Sigmoid colon (tissue), 7 donors: ENCODE measurements at places on chromosomes 4 and X. TPM values are rescaled to one million over a fixed set of nuclear protein-coding genes. Genes with fewer than 3 reads are reported as not detected.

The GK2 gene
- not detected for total RNA-seq

- DNase-seq = peak; percentile 54
Measured at GRCh38 chrX:1442016-1442665, 10.6 kb downstream of the ASMTL start.

- DNase-seq = no peak
Measured at GRCh38 chrX:13059637-13060499, 15.4 kb upstream of the FAM9C start.

The GNRHR gene
- total RNA-seq = not detected

The CFP gene
- 10.0 TPM for total RNA-seq

The NALF2 gene
- 0.28 TPM for total RNA-seq

GRCh38 chr4:71259280-71259679, 79.5 kb upstream of the SLC4A4 start:
- DNase-seq = no peak

The NEIL3 gene
- total RNA-seq = not detected

DNA sequence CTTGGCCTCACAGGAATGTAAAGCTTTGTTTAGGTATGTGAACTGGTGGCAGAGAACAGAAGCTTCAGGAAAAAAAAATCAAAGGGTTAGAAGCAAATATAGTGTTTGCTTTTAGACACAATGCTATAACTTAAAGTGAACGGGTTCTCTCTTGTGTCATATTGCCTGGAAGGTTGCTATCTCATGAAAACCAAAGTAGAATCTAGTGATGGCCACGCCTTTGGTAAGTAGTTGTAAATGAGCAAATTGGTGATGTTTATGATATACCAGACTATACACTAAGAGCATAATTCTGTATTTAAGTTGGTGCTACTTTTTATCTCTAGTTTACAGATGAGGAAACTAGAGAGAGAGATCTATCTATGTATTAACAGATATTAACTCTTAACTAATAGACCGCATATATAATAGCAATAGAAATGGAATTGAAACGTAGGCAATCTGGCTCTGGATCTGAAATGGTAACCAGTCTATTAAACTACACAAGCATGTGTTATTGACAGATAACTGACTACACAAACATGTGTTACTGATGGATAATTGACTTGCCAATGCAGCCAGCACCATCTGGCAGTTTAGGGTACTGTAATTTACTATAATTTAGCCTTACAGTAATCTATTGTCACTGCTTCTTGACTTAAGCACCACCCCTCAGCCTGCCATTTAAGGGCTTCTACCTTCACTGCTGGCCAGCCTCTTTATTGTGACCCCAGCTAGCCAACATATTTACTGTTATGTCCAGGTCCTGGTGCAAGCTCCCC, 40.8 kb downstream of the HCCS start:
- DNase-seq = no peak

GRCh38 chrX:51182545-51182944, 150.1 kb upstream of the NUDT10 start:
- DNase-seq = no peak

The AGTR2 gene
- 0.28 TPM for total RNA-seq

The MAGEA8 gene
- not detected for total RNA-seq

DNA sequence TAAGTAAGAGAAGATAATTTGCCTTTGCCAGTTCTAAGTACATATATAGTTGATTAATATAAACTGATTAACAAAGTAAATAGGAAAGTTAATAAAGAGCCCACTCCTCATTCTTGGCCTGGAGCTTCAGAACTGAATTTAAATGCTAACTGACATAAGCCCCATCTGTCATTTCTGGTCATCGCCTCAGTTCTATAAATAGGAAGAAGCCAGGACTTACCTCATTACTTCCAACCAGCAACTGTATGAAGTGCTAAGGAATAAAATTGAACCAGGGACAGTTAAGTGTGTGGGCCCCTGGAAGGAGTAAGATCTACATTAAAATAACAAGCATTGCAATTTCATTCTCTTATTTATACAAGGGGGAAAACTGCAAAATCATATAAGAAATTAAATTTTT, 52.0 kb upstream of the PDLIM5 start:
- no peak for DNase-seq
